Fibroblast of villous mesenchyme (primary cell): ENCODE measurements at places on chromosomes 11 and 22. TPM values are rescaled to one million over a fixed set of nuclear protein-coding genes. Genes with fewer than 3 reads are reported as not detected.

Gene TIMP3
- total RNA-seq = 418 and 924 TPM in 2 replicates

Gene EI24
- total RNA-seq = 69.3 and 111 TPM in 2 replicates

Gene SLC22A12
- not detected in 2 replicates for total RNA-seq

Gene ZNF408
- 12.1 and 17.4 TPM in 2 replicates for total RNA-seq

Gene INPP5J
- 0.43 and 0.97 TPM in 2 replicates for total RNA-seq

Gene ALG12
- 17.1 and 20.3 TPM in 2 replicates for total RNA-seq

Gene TRPT1
- total RNA-seq = 32.4 and 33.2 TPM in 2 replicates

Gene PRRG4
- total RNA-seq = under 0.01 TPM in 2 replicates

Gene OR52E2
- not detected in 2 replicates for total RNA-seq

Gene C11orf97
- total RNA-seq = not detected in 2 replicates

Gene OR5P2
- under 0.01 TPM in 1 of 2 replicates, not detected in the other for total RNA-seq

Gene LRRC4C
- total RNA-seq = under 0.01 and 0.32 TPM in 2 replicates

Gene KCNK4
- total RNA-seq = under 0.01 TPM in 1 of 2 replicates, not detected in the other

Gene MN1
- total RNA-seq = 0.86 and 3.9 TPM in 2 replicates

Gene A4GALT
- 9.0 and 11.2 TPM in 2 replicates for total RNA-seq

Gene SYTL2
- total RNA-seq = 10.8 and 28.3 TPM in 2 replicates

Gene GGTLC3
- total RNA-seq = not detected in 2 replicates

Gene DNAJB7
- total RNA-seq = not detected in 2 replicates

Gene MMP13
- not detected in 2 replicates for total RNA-seq

Gene MMP3
- total RNA-seq = 39.7 and 181 TPM in 2 replicates
